RKO (cell line): ENCODE measurements at places on chromosomes 12 and 14.

DNA sequence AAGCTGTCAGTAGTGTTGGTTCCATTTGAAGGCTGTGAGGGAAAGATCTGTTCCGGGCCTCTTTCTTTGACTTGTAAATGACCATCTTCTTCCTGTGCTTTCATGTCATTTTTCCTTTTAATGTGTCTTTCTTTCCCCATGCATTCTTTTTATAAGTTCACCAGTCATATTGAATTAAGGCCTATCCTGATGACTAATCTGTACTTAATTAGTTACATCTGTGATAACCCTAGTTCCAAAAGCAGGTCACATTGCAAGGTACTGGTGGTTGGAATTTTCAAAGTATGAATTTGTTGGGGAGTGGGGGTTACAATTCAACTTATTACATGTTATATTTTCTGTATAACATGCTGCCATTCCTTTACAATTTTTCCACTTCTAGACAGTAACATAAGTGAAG, 1642.1 kb upstream of the FLRT2 start:
- no peak for DNase-seq

DNA sequence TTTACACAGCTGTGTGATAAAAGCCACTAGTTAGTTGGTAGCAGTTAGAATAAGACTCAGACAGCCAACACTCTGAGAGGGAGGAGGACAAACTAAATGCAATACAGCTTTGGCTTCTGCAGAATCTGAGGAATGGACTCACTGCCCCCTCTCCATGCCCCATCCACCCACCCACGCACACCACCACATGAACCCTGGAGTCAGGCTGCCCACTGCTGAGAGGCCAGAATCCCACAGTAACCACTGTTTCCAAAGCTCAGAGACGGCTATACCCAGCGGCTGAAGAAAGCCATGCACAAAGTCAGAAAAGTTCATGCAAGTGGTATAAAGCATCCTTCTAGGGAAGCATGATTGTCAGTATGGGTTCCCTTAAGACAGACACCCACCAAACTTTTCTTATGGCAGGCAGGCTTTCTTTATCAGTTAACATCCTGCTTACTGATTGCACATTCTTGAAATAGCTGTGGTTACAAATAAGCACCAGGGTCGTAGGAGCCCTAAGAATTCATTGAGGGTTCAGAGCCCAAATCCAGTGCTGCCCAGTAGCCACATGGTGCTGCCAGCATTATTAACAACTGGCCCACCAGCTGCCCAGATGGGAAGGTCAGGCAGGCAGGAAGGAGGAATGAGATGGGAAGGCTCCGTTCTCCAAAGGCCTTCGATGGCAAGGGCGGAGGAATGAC, 61.5 kb downstream of the NT5DC3 start:
- no peak for DNase-seq

DNA sequence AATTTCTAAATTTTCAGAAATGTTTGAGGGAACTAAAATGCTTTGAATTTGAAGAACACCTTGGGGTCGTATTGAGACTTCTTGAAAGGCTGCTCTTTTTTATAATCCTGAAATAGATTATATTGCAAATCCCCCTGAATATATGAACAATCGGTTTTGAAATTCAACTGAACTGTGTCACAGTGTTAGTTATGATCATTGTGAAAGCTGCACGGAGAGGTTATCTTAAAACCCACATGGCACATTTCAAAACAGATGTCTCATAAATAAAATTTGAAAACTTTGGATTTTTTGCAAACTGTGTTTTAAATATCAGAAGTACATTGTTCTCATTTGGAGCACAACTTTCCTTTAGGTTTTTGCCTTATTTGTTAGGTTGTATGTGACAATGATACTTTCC, 218.4 kb downstream of the TMEM117 start:
- no peak for DNase-seq

DNA sequence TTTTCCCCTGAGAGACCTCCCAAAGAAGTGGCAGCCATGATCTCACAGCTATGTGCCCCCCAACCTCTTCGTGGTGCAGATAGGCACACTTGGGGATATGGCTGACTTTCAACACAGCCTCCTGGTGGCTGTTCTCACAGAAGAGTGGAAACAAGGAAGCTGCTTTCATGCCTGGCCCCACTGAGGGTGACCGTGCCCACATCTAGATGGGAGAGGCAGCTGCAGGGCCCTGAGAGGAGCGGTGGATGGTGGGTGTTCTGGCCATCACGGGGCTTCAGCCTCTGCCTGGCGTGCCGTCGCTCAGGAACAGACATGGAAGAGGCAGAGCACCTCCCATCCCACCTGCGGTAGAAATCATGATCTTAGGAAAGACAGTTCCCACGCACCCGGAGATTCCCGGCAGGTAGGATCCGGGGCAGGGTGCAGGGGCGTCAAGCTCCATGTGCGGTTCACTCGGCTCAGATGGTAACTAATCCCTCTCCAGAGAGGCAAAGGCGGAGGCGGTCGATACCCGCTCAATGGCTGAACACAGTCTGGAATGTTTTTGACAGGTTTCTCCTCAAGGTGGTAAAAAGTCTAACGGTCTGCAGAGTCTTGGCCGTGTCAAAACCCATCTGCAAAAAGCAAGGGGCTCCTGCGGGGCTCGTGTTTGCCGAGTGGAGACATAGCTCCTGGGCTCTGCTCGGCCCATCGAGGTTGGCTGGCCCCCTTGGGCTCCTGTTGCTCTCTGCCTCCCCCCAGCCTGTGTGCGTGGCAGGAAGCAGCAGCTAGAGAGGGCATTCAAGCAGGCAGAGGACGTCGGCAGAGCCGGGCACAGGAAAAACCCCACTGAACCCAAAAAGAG, 225.2 kb upstream of the RTL1 start:
- no peak for DNase-seq

DNA sequence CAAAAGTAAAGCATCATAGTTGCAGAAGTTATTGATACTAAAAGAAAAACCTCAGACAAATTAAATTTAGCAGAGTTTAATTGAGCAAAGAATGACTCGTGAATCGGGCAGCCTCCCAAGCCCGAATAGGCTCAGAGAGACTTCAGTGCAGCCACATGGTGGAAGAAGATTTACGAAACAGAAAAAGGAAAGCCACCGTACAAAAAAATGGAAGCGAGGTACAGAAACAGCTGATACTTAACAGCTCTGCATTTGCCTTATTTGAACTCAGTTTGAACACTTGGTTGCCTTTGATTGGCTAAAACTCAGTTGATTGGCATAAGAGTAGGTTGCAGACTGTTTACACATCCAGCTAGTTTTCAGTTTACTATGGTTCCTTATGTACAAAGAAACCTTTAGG, 12.9 kb downstream of the TTC9 start:
- no peak for DNase-seq

- DNase-seq, result no peak
Measured at GRCh38 chr12:95545731-95546490, 5.4 kb downstream of the USP44 start.

GRCh38 chr14:78950649-78951048, 780.5 kb downstream of the NRXN3 start:
- peak; percentile 22 for DNase-seq

GRCh38 chr12:25977047-25977446, 18.6 kb downstream of the RASSF8 start:
- DNase-seq, result peak; percentile 57

GRCh38 chr12:69682110-69682755, 16.9 kb downstream of the BEST3 start:
- DNase-seq, result no peak

GRCh38 chr12:10212739-10213131, at the start of gene GABARAPL1:
Gene GABARAPL1, plus strand, starts transcription at chr12:10212877. Its CDS starts 253 bp downstream, at chr12:10213130.
- peak; percentile 68 for DNase-seq

DNA sequence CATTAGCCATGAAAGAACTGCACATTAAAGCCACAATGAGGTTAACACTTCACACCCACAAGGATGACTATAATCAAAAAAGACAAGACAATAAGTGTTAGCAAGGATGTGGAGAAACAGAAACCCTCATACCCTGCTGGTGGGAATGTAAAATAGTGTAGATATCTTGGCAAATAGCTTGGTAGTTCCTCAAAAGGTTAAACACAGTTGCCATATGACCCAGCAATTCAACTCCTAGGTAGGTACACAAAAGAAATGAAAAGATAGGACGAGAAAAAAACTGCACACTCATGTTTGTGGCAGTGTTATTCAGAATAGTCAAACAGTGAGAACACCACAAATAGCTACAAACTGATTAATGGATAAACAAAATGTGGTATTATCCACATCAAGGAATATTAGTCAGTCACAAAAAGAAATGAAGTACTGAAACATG, 93.5 kb downstream of the ATXN2 start:
- no peak for DNase-seq

DNA sequence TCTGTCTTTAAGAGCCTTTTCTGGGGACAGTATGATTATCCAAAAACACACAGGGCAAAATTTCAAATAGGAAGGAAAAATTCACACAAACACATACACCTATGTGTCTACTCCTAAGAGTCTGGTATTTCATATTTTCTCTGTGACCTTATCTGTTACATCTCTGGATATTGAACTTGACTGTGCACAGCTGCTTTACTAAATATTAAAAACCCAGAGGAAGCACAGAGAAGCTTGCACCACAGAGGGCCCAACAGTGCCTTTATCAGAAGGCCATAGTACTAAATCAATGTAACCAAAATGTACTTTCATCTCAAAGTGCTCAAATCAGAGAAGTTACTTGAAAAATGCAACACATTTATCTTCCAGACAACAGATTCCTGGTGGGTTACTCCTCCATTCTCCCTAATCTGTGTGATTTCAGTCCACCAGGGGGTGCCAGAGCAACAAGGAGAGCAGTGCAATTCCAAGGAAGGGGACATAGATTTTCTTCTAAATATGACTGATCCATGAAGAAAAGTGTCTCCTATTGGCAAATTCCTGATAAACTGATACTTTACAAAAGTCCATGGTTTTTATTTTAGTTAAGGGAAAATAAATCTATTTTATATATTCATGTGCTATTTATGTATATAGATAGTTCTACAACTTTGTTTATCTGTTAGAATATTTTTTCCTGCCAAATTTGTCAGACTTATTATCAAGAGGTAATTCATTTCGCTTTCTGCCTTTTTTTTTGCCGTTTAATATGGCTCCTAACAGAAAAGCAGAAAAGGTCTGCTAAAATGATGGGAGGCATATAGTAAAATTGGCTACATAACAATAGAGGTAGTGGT, 617.6 kb downstream of the LRFN5 start:
- peak; percentile 72 for DNase-seq

GRCh38 chr12:14554281-14555007, 13.2 kb downstream of the PLBD1 start:
- no peak for DNase-seq

GRCh38 chr14:90940318-90940962, 120.0 kb downstream of the RPS6KA5 start:
- DNase-seq, result no peak

DNA sequence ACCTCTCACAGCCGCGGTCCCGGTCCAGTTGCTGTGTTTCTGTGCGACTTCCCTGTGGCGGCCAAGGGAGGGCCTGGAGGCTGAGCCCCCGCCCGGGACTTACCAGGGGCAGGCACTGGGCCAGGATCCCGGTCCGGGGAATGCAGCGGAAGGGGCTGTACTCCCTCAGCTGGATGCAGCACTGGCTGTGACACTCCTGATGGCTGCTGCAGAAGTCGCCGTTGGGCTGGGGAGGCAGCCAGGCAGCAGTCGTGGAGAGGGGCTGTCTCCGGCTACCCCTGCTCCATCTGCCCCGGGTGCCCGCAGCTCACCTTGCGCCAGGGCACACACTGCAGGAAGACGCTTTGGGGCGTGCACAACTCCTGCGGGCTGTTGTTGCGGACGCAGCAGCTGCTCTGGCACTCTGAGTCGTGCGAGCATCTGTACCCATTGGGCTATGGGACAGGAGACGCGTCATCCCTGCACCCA, 6.2 kb downstream of the LRCOL1 start:
- DNase-seq, result no peak

- DNase-seq, result no peak
Measured at GRCh38 chr12:47892819-47893218, 12.0 kb downstream of the VDR start.

GRCh38 chr14:56212521-56212920, 94.3 kb downstream of the PELI2 start:
- DNase-seq, result no peak

- no peak for DNase-seq
Measured at GRCh38 chr12:130151846-130152245, 10.4 kb upstream of the FZD10 start.

DNA sequence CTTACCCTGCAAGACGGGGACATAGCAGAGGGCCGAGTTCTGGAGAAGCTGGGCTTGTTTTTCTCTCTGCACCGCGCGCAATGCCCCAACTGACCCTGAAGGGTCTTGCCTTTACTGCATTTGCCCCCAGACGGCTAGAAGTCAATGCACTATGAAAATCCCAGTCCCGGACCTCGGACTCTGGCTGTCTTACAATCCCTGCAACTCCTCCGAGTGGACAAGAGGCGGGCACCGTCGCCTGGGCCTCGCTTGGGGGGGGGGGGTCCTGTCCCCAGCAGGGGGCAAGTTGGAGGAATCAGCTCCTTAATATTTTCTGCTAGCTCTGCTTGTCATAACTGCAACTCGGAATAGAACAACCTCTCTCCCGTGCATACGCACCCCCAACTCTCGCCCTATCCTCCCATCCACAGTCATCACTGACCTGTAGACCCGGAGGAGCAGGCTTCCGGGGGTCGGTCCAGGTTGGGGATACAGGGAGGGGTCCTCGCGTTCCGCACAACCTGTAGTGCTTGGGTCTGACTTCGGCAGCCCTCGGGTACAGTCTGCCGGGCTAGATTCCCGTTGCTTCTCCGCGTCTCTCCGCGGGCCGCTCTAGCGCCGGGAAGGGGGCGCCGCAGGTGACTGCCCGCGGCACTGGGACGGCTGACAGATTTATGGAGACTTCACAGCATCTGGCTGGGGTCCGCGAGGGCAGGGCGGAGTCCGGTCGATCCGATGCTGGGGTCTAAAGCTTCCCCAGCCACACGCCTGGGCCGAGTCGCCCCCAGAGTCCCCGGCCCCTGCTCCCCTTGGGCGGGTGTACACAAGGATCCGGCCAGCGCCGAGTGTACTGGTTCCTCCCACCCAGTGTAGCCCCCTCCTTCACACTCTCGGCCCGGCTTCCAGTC, 3.3 kb upstream of the PAX9 start:
- DNase-seq, result no peak

DNA sequence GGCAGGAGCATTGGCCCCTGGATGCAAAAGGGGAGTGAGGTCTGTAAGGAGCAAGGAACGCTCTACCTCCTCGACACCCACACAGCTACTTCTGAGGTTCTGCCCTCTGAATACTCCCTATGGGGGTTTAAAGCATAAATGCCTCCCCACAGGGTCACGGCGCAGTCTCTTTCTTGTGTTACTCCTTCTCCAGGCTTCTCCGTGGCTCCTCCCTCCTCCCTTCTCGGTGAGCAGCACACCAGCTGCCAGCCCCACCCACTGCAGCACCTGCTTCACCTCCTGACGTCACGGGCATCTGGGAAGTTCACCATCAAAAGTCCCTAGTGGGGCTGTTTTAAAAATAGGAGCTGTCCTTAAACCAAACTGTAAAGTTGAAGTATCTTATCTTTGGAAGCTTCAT, 67.3 kb downstream of the SPTB start:
- DNase-seq, result no peak

GRCh38 chr12:49537231-49537751, 1.5 kb upstream of the KCNH3 start:
- no peak for DNase-seq

DNA sequence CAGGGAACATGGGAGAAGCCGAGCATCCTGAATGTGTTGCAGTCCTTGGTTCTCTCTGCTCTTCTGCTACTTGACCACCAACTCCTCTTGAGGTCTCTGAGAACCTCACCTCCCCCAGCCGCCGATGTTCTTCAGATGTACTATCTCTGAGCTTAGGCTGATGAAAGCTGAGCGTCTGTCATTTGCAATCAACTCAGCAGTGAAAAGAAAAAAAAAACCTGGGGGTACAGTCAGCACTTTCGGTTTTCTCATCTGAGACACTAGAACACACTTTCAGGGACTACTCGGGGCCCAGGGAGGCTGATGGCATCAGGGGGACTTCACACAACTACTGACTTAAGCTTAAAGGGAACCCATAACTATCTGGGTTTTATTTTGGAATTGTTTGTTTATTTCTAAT, 9.6 kb upstream of the FLVCR2 start:
- no peak for DNase-seq
